ENCODE measurements at places on chromosomes 7 and 10. TPM values are rescaled to one million over a fixed set of nuclear protein-coding genes. Genes with fewer than 3 reads are reported as not detected.

DNA sequence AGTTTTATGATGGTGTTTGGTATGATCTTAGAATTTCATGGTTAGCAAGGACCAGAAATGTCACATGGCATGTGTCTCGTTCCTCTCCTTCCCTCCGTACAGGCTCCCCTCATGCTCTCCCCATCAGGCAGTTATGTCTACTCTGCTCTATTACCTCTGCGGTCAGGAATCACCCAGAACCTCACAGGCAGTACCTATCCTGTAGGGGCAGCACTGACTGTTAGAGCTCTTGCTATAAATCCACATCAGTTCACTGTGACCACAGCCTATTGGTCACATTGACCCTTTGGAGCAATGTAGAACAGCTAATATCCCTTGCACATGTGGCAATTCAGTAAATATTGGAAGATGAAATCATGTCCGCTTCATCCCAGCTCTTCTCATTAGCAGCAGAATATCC, 151.8 kb downstream of the WNT2 start:
- no peak for DNase-seq

- no peak for DNase-seq
Measured at GRCh38 chr10:132577350-132578003, 39.9 kb downstream of the INPP5A start.

- no peak for DNase-seq
Measured at GRCh38 chr7:512541-513311, 6.9 kb downstream of the PDGFA start.

DNA sequence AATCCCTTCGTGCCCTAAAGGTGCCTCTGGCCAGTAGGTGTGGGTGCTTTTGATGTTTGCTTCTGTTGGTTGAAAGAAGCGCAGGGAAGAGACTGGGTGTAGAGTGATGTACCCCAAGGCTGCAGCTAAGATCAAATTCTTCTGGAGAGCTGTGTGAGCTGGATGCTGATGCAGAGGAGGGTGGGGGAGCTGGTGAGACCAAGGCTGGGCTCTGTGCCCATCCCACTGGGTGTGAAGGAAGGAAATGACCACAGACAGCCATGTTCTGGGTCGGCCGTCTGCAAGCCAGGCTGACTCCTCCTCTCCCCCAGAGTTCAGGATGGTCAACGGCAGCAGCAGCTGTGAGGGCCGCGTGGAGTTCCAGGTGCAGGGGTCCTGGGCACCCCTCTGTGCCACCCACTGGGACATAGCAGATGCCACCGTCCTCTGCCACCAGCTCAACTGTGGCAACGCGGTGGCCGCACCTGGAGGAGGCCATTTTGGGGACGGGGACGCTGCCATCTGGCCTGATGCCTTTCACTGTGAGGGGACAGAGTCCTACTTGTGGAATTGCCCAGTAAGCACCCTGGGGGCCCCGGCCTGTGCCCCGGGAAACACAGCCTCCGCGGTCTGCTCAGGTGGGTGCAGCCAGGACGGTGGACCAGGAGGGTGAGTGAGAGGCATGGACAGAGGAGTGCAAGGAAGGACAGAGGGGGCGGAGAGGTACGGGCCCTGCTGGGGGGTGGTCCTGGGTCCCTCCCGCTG, 5.1 kb downstream of the SCART1 start:
- no peak for DNase-seq

- DNase-seq: no peak
Measured at GRCh38 chr7:6648815-6649104, 11.6 kb downstream of the ZNF316 start.

DNA sequence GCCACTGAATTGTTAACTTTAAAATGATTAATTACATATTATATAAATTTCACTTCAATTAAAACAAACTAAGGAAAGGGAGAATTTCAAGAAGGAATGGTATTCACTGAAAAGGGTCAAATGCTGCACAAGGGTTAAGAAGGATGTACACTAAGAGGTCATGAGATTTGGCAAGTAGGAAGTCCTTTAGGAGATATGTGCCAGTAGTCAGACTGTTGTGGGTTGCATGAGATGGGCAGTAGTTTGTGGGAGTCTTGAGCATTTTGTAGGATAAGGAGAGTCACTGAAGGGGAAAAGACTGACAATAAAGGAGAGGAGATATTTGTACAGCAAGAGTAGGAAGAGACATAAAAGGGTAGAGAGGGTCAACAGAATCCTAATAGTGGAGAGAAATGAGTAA, 12.4 kb upstream of the PTPN12 start:
- DNase-seq: no peak

DNA sequence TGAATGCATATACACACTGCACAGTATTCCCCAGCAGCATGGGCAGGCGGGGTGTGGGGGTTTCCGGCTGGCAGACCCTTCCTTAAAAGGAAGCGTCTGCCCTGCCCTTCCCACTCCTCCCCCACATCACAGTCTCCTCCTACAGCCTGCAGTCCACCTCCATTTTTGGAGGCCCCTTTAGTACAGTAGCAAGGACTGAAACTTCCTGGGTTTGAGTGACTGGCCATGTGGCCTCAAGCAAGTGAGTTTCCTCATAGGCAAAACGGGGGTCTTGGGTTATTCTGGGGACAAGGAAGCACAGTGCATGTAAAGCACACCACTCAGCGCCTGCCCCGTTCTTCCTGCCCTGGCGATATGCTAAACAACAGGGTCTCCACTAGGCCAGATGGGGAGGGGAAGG, 62.1 kb upstream of the COL13A1 start:
- DNase-seq: no peak

GRCh38 chr10:92413011-92413410, 122.0 kb downstream of the MARCHF5 start:
- no peak for DNase-seq

DNA sequence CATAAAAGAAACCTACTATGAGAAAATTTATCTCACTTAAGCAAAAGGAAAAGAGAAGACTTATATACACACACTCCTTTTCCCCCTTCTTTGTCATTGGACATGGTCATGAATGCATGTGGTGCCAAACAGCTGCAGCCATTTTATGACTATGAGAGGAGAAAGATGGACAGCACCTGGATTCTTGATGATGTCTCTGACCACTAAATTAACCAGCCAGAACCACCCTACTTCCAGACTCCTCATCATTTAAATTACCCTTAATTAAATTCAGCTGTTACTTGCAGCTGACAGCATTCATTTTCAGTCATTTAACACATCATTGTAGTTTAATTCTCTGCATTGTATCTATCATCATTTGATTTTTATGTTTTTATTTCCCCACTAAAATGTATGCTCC, 379.0 kb upstream of the HPS1 start:
- DNase-seq: no peak

GRCh38 chr10:122390271-122390670, 15.8 kb downstream of the PLEKHA1 start:
- DNase-seq: no peak

DNA sequence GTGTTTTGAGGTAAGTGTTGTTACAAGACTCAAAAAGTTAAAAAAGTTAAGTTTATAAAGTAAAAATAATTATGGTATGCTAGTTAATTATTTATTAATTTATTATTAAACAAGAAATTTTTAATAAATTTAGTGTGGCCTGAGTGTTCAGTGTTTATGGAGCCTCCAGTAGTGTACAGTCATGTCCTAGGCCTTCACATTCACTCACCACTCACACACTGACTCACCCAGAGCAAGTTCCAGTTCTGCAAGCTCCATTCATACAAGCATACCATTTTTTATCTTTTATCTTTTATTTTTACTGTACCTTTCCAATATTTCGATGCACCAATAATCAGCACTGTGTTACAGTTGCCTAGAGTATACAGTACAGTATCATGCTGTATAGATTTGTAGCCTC, 381.2 kb upstream of the MGMT start:
- no peak for DNase-seq

GRCh38 chr7:16740996-16741395, 12.6 kb upstream of the TSPAN13 start:
- DNase-seq: no peak

DNA sequence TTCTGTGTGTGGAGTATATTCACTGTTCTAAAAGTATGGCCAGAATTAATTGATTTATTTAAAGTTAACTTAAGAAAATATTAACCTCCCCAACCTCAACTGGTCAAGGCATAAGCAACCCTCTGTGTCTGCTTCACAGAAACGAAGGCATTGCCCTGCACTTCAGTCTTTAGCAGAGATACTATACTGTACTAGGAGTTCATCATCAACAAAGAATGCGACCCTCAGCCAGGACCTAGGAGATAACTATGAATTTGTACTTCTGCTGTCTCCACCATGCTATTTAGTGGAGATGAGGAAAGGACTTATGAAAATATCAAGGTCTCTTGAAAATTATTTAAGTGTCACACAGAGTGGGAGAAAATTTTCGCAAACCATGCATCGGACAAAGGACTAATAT, 35.7 kb upstream of the SEMA3D start:
- DNase-seq: no peak

GRCh38 chr10:16195894-16196293, 240.9 kb upstream of the PTER start:
- no peak for DNase-seq

DNA sequence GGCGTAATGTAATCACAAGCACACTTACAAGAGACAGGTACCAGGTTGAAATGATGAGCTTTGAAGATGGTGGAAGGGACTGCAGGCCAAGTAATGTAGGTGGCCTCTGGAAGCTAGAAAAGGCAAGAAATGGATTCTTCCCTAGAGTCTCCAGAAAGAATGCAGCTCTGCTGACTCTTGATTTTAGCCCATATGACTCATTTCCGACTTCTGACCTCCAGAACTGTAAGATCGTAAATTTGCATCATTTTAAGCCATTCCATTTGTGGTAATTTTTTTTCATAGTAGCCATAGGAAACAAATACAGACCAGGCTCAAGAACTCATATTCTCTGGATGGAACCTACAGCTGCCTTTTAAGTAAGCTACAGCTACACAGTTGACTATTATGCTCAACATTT, 315.5 kb downstream of the MAGI2 start:
- no peak for DNase-seq

GRCh38 chr10:32384171-32384570, 37.2 kb upstream of the EPC1 start:
- DNase-seq: no peak

HOGA1 gene
- polyA plus RNA-seq: 0.90 TPM

FANK1 gene
- 0.71 TPM for polyA plus RNA-seq

SPAM1 gene
- not detected for polyA plus RNA-seq

FXYD4 gene
- polyA plus RNA-seq: 1.1 TPM

ASB13 gene
- polyA plus RNA-seq: 12.2 TPM

ADIRF gene
- polyA plus RNA-seq: 3.4 TPM

UCN3 gene
- not detected for polyA plus RNA-seq

SFTPD gene
- polyA plus RNA-seq: 1.5 TPM

Measured in forelimb muscle (tissue), 1 donor.